ENCODE measurements at places on chromosomes 2 and 18.

- DNase-seq, result no peak
These were observed 17.7 kb downstream of the GULP1 start for GRCh38 chr2:188309364-188309763.

GRCh38 chr2:98085649-98086048 is 1.3 kb upstream of the VWA3B start:
- no peak for DNase-seq

- no peak for DNase-seq
These were observed 368.6 kb upstream of the SPRED2 start for GRCh38 chr2:65800998-65801397.

- DNase-seq, result no peak
These were observed 47.0 kb upstream of the TGIF1 start for GRCh38 chr18:3402982-3403451.

- no peak for DNase-seq
These were observed 62.3 kb upstream of the MGAT4A start for GRCh38 chr2:98793275-98793674.
